ENCODE measurements at places on chromosomes 2 and 18.

- peak; percentile 21 for DNase-seq
These were observed at the start of gene UNC80 for GRCh38 chr2:209771474-209772289. Gene UNC80 (plus strand): TSS chr2:209771832. CDS start chr2:209772073, 241 bp downstream.

DNA sequence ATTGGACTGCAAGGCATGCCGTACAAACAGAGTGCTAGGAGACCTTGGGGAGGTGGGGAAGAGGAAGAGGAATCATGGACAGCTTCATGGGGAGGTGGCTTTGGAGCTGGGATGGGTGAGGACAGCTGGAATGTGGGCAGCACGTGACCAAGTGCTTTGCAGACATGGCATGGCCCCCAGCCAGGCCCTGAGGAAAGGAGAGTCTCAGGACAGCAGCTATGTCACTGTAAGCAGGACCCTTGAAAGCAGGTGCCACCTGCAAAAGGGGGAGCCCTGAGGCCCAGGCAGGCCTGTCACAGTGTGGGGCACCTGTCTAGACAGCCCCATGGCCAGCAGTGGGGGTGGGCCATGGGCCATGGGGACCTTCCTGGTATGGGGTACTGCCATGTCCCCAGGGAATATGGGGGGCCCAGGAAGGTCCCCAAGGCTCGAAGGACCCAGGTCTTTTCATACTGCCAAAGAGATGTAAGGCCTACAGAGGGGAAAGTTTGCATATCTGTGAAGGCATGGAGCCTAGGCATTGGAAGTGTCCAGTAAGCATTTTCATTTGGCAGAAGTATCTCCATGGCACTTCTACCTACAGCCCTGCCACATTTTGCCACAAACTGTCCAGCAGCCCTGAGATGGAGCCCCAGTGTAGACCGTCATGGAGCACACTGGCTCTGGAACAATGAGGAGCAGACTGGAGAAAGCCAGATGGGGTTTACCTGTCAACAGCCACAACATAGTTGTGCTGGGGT, 9.9 kb downstream of the PAX8 start:
- no peak for DNase-seq

DNA sequence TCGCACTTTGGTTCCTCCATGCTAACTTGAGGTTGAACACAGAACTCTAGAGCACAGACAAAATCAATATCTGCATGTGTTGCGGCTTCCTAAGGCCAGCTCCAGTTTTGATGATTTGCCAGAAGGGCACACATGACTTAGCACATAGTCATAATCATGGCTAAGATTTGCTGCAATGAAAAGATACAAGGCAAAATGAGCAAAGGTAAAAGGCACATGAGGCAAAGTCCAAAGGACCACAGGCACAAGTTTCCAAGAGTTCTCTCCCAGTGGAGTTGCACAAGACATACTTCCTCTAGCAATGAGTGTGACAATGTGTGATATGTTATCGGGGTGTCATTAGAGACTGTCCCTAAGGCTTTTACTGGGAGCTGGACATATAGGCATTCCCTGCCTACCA, 24.2 kb upstream of the CXXC1 start:
- no peak for DNase-seq

GRCh38 chr18:31204166-31204565, 41.5 kb upstream of the DSC1 start:
- no peak for DNase-seq

GRCh38 chr2:6826081-6826913, 39.4 kb downstream of the CMPK2 start:
- peak; percentile 6 for DNase-seq

- no peak for DNase-seq
These were observed 71.4 kb downstream of the RAPGEF4 start for GRCh38 chr2:172806996-172807395.

DNA sequence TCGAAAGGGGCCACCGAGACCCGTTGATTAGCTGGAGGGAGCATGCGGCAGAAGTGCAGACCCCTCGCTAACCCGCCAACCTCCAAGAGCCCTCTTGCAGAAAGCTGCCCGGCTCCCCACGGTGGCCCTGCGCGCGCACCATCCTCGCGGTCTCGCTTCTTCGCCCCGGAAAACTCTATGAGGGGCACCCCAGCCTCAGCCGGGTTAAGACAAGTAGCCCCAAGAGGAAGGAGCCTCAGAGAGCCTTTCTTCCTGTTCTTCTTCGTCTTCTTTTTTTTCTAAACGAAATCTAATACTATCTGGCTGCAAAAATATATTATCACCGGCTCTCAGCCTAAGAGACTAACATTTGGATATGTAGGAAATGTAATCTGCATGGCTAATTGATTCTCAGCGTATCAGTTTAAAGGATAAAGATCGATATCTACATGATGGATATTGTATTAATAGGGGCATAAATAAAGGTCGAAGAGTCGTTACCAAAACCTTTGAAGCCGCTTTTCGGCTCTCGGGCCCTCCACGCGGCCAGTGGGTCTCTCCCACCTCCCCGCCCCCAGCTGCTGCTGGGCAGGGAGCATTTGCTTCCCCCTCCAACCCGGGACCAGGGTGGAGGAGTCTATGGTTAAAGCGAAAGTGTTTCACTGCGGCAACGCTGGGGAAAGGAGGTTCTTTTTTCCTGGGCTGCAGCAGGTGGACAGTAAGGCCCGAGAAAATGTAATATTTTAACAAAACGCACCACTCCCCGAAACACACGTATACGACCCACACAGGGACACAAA, 6.1 kb upstream of the PAX3 start:
- no peak for DNase-seq

DNA sequence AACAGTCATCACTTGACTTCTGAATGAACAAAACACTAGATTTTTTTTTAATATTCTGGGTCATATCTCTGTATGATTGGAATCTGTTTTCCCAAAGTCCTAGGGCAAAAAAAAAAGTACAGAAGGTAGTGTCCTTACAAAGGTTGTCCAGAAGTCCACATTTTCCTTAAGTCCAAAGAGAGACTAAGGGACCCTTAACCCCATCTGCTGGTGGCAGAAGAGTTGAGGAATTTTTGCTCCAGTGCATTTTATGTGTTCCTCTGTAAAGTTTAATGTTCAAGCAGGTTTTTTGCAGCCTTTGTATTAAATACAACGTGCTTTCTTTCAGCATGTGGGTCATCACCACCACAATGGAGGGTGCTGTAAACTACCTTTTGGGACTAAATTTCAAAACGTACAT, 215.9 kb downstream of the SP3 start:
- peak; percentile 19 for DNase-seq

DNA sequence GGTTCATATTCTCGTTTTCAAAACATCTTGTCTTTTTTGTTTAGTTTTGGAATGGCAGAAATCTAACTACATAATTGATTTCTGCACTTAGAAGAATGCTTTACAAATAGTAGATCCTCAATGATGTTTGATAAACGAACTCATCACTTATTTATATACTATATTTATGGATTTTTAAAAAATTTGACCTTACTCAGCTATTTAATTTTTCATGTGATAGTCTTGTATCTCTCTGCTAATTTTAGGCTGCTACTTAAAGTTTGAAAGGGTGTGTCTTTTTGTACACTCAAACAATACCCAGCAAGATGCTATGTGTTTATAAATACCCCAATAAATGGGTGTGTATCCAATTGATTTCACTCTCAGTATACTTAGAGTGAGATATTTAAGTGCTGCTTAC, 86.9 kb downstream of the EHBP1 start:
- DNase-seq: no peak

All from GM04504 (cell line).